ENCODE measurements at places on chromosomes 7 and 10.

DNA sequence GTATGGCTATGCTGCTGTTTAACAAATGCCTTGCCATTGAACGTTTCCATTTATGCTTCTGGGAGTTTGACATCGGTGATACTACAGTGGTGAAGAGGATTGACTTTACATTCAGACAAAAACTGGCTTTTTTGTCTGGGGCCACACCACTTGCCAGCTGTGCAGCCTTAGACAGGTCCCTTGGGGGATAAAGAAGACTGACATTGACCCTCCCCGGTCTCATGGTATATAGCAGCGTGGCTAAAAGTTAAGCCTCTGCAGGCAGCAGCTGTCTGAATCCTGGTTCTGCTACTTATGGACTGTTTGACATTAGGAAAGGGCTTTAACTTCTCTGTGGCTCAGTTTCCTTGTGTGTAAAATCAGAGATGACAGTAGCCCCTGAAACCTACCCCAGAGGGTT is 42.0 kb upstream of the PTF1A start:
- no peak for DNase-seq

- DNase-seq: no peak
These were observed 1027.5 kb downstream of the GATA3 start for GRCh38 chr10:9081961-9082360.

GRCh38 chr10:99449023-99449422 is 18.6 kb upstream of the GOT1 start:
- no peak for DNase-seq

GRCh38 chr10:43906490-43906889 is 257.8 kb upstream of the ZNF32 start:
- DNase-seq: no peak

DNA sequence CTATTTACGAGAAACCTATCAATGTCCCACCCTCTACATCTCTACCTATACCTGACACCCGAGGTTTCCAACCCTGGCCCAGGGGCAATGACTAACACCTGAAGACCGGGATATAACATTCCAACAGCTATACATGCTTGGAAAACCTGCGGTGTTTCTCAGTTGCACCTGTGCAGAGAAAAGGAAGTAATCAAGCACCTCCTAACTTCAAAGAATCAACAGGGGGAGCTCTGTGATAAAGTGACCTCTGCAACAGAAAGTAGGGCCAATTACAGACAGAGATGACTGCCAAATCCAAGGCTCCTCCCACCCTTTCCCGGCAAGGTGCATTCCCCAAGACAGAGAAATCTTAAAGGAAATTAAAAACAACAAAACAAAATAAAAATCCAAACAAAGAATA is 41.3 kb downstream of the CCDC6 start:
- no peak for DNase-seq

GRCh38 chr10:5776881-5777197 is 36.4 kb downstream of the GDI2 start:
- DNase-seq: no peak

GRCh38 chr10:34237898-34238455 is 577.1 kb downstream of the PARD3 start:
- no peak for DNase-seq

- DNase-seq: no peak
These were observed 49.1 kb downstream of the SHH start for GRCh38 chr7:155763122-155763521.

DNA sequence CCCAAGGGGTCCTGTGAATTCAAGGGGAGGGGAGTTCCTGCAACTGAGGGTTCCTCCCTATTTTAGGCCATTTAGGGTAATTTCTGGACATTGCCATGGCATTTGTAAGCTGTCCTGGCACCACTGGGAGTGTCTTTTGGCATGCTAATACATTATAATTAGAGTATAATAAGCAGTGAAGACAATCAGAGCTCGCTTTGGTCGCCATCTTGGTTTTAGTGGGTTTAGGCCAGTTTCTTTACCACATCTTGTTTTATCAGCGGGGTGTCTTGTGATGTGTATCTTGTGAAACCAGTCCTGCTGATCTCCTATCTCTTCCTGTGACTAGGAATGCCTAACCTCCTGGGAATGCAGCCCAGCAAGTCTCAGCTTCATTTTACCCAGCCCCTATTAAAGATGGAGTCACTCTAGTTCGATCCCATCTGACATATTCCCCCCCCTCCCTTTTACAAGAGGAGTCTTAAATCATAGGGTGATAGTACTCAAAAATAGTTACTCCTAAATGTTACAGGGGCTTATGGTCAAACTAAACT is 43.2 kb downstream of the SVOPL start:
- no peak for DNase-seq

GRCh38 chr10:118922226-118922625 is 107.3 kb upstream of the NANOS1 start:
- DNase-seq: no peak

DNA sequence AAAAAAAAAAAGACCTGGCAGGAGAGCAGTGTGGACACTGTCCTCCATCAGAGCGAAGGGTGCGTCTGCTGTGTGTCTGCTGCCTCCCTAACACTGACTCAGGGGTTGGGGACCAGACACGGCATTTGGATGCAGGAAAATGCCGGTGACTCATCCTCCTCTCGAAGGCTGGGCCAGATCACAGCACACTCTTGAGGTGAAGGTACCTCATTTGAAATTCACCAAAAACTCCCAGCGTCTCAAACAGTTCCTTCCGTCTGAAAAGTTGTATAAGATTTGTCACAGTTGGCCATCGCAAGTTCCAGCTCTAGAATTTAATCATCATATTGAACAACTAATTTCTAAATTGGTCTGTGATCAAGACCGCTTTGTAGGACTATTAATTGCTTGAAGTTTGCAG is 118.1 kb upstream of the LYZL2 start:
- DNase-seq: peak; percentile 31

Measured in activated T-cell treated with anti-CD3 and anti-CD28 coated beads for 24 hours (primary cell).